ENCODE measurements at places on chromosomes 12 and 14.

DNA sequence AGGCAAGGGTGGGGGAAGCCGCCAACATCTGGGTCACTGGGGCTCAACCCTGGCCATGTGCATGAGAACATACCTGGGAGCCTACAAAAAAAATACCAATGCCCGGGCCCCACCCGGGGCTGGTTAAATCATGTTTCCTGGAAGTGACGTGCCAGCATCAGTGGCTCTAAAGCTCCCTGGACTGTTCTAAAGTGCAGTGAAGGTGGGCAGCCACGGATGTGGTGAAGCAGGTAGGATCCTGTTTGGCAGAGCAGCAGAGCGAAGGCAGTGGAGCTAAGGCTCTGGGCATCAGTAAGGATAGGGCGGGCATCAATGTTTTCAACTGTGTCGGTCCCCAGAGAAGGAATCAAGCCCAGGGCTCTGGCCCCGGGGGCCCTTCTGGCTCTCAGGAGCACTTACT lies 525 bp upstream of the GPR68 start:
- DNase-seq = no peak
- H3K4me1 ChIP-seq = no peaks in the 10 kb centered on the region
- H3K27me3 ChIP-seq = no peaks in the 10 kb centered on the region
- H3K36me3 ChIP-seq = no peaks in the 10 kb centered on the region
- H3K27ac ChIP-seq = no peak overlapping the region

DNA sequence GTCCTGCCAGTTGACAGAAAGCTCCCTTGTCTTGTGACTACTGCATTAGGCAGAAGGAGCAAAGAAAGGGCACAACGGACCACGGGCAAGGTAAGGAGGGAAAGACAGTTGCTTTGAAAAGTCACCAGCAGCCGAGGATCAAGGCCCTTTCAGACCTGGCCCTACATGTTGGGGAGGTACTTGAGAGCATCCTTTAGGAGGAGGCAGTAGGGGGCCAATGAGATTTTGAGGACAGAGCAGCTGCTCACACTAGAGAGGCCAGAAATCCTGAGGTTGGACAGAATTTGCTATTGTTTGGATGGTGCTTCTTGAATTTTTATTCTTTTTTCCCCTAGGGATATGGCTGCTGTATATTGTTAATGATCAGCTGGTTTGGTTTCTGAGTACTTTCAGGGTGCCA lies 135.5 kb upstream of the PZP start:
- H3K27ac ChIP-seq = no peak overlapping the region
- H3K27me3 ChIP-seq = no peaks in the 10 kb centered on the region
- DNase-seq = no peak
- no peaks in the 10 kb centered on the region for H3K4me1 ChIP-seq

DNA sequence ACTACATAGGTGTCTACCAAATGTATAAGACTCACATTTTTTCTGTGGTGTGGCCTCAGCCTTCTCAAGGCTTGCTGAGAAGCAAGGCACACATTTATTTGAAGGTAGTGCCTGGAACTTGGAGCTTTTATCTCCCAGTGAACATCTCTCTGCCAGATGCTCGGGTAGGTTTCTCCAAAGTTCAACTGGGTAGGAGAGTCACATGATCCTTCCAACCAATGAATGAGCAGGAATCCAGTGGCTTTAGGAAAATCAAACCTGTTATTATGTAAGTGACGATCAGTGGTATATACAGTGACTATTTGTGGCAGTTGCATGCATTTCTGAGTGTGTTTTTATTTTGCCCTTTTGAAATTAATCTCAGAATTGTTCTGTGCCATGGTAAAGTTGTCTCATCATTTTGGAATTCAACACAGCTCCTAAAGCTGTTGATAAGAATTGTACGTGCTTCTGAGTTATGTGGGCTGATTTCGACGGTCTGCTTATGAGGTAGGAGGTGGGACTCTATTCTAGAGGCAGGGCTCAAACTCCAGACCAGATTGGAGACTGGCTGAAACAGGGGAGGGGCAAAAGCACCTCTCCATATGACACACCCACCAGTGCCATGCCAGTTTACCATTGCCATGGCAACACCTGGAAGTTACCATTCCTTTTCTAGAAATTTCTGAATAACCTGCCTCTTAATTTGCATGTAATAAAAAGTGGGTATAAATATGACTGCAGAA lies 57.6 kb downstream of the EID3 start:
- no peak overlapping the region for H3K27ac ChIP-seq
- DNase-seq = peak; percentile 33
- no peak overlapping the region for H3K4me3 ChIP-seq
- no peaks in the 10 kb centered on the region for H3K4me1 ChIP-seq
- H3K27me3 ChIP-seq = no peaks in the 10 kb centered on the region
- no peaks in the 10 kb centered on the region for H3K36me3 ChIP-seq

DNA sequence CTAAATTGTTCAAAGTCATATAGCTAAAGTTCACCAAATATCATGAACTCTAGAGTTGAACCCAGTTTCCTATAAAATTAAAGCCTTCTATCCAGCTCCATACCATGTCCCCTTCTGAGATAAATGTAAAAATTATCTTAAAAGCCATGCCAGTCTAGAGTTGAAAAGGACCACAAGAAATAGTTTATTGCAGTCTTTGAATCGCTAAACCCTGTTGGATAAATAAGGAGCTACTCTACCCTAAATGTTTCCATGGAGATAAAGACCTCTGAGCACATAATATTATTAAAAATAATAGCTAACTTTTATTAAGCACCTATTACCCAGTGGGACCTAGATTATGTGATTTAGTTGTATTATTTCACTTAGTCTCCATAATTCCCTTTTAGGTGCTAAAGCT lies 227.6 kb upstream of the NOS1 start:
- H3K27ac ChIP-seq = no peak overlapping the region
- no peaks in the 10 kb centered on the region for H3K27me3 ChIP-seq
- DNase-seq = no peak

DNA sequence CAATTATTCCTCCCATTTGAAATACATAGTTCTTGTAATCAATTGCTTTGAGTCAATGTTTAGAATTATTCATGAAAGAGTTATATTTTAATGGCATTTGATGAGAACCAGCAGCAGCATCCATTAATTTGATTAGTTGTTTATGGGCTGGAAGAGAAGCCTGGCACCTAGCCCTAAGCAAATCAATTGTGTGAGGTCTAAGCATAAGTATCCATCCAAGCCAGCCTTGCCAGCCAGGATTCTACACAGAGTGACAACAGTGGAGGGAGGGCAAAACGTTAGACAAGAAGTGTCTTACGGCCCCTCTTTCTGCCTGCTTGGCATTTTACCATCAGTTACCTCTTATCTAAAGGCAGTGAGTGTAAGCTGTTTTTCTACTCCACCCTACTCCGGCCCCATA lies 478.5 kb downstream of the NELL2 start:
- no peaks in the 10 kb centered on the region for H3K4me1 ChIP-seq
- H3K4me3 ChIP-seq = no peak overlapping the region
- no peak overlapping the region for H3K27ac ChIP-seq
- no peaks in the 10 kb centered on the region for H3K27me3 ChIP-seq
- DNase-seq = no peak

- no peak overlapping the region for H3K27ac ChIP-seq
- H3K4me3 ChIP-seq = no peak overlapping the region
- no peaks in the 10 kb centered on the region for H3K27me3 ChIP-seq
Observed at GRCh38 chr12:30847259-30847658, 79.3 kb upstream of the TSPAN11 start.

- H3K27me3 ChIP-seq = no peaks in the 10 kb centered on the region
- H3K27ac ChIP-seq = no peak overlapping the region
- no peaks in the 10 kb centered on the region for H3K4me1 ChIP-seq
- no peak for DNase-seq
- H3K4me3 ChIP-seq = no peak overlapping the region
Observed at GRCh38 chr14:92475037-92475436, 38.5 kb upstream of the RIN3 start.

- DNase-seq = no peak
- H3K4me1 ChIP-seq = no peaks in the 10 kb centered on the region
- H3K36me3 ChIP-seq = no peaks in the 10 kb centered on the region
- H3K27me3 ChIP-seq = no peaks in the 10 kb centered on the region
Observed at GRCh38 chr14:30035361-30035760, 107.7 kb upstream of the PRKD1 start.

- no peak overlapping the region for H3K4me3 ChIP-seq
- no peak for DNase-seq
- H3K27ac ChIP-seq = no peak overlapping the region
- no peaks in the 10 kb centered on the region for H3K27me3 ChIP-seq
Observed at GRCh38 chr14:63276016-63276415, 42.7 kb downstream of the GPHB5 start.

GRCh38 chr14:103094406-103095209 lies at the start of gene EXOC3L4:
Gene EXOC3L4 (plus strand): TSS chr14:103094725. CDS start chr14:103100220, 5,495 bp downstream.
- no peaks in the 10 kb centered on the region for H3K27me3 ChIP-seq
- DNase-seq = no peak
- no peak within 1 kb of the TSS for H3K4me3 ChIP-seq
- no peak within 1 kb of the TSS for H3K27ac ChIP-seq

GRCh38 chr14:101833045-101833444 lies 71.5 kb downstream of the PPP2R5C start:
- no peak for DNase-seq
- no peak overlapping the region for H3K27ac ChIP-seq
- H3K4me1 ChIP-seq = no peaks in the 10 kb centered on the region
- no peaks in the 10 kb centered on the region for H3K36me3 ChIP-seq

- peaks cover 2% of the 10 kb centered on the region for H3K36me3 ChIP-seq
- no peak overlapping the region for H3K27ac ChIP-seq
- H3K4me1 ChIP-seq = no peaks in the 10 kb centered on the region
- no peak overlapping the region for H3K4me3 ChIP-seq
- no peaks in the 10 kb centered on the region for H3K27me3 ChIP-seq
Observed at GRCh38 chr12:115956659-115957058, 320.8 kb downstream of the MED13L start.

GRCh38 chr12:68403711-68404110 lies 71.5 kb upstream of the MDM1 start:
- H3K4me3 ChIP-seq = no peak overlapping the region
- H3K4me1 ChIP-seq = no peaks in the 10 kb centered on the region
- H3K27me3 ChIP-seq = no peaks in the 10 kb centered on the region
- no peaks in the 10 kb centered on the region for H3K36me3 ChIP-seq
- no peak overlapping the region for H3K27ac ChIP-seq
- no peak for DNase-seq

DNA sequence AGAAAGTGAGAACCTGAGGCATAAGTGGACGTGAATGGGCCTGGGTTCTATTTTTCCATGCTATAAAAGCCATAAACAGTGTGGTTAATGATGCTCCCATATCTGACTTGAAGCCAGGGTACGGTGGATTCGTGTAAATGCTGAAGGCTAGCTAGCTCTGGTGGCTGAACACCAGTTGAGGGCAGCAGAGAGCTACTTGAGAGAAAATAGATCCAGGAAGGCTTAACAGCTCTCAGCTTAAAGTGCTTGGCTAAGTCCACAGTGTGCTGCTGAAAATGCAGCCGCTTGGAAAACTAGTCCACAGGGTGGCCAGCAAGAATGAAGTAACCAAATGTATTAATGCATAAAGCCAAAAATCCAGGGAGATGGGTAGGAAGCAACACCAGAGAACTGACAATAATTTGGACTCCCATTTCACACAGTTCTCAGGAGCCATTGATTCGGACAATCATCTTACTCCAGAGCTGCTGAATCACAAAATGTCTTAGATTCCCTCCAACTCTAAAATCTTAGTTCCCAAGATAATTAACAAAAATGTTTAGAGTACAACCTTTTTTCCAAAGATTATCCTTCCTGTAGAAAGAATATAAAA lies 15.0 kb upstream of the FOXG1 start:
- no peak overlapping the region for H3K4me3 ChIP-seq
- no peak overlapping the region for H3K27ac ChIP-seq

- no peak overlapping the region for H3K27ac ChIP-seq
- H3K4me3 ChIP-seq = no peak overlapping the region
Observed at GRCh38 chr14:104844306-104845032, 20.6 kb upstream of the CEP170B start.

DNA sequence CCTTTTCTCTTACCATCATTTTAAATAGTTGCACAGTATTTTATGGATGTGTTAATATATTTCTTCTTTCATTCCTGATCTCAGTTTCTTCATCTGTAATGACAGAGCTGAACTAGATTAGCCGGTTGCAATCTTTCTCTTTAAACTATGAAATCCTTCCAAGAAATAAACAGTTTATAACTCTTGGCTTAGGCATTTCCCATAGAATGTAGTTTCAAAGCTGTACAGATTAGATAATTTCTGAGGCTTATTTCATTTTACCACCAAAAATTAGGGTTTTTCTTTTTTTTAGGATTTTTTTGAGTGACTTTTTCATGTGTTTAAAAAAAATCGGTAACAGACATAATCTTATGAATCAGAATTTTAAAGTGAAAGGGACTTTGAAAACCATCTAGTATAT lies 144.0 kb downstream of the RAD51B start:
- no peak for DNase-seq
- H3K27me3 ChIP-seq = no peaks in the 10 kb centered on the region
- peaks cover 2% of the 10 kb centered on the region for H3K4me1 ChIP-seq
- no peak overlapping the region for H3K4me3 ChIP-seq

DNA sequence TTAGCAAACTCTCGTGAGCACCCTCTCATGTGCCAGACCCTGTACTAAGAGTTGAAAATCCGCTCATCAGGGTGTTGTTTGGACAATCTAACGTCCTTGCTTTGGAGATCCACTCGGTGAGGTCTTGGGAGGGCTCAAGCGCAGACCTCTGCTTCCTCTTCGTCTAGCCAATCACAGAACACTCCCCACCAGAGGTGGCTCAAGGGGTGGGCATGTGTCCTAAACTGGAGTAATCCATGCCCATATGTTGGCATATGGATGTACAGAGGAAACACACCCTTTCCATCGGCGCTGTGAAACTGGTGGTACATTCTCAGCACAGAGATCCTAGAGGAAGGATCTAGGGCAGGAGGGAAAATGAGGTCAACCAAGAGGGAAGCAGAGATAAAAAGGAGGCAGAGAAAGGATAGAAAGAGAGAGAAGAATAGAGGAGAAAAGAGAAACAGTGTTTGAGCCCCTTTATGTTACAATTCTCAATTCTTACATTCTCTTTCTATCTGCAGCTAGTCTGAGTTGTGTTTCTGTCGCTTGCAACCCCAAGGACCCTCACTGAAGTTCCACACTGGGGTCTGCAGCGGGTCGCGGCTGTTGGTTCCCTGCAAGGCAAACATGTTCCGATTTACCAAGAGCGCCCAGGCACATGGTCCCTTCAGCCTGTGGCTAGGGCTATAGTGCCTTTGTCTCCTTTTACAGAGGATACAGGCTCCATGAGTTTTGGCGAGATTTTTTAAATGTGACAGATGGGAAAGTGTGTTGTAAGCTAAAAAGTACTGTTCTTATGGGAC lies 40.5 kb downstream of the DLK1 start:
- no peak overlapping the region for H3K4me3 ChIP-seq
- no peaks in the 10 kb centered on the region for H3K4me1 ChIP-seq
- no peak overlapping the region for H3K27ac ChIP-seq
- H3K36me3 ChIP-seq = no peaks in the 10 kb centered on the region

DNA sequence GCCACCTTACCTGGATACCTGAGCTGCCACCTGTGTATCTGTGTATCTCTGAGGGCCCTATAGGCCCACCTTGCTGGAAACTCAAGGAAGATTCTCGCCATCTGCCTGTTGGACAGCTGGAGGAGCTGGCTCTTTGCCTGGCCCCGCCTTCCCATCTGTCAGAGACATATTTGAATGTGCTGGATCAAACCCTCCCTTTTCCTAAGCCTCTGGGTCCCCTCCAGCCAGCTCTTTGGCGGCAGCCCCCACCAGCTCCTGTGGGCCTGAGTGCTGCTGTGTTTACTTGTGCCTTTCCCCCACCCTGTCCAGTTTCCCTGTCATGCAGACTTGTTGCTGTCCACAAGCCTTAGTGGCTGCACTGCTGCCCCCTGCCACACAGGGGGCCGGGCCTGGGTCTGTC lies 55.9 kb upstream of the SRSF5 start:
- no peaks in the 10 kb centered on the region for H3K27me3 ChIP-seq
- H3K4me3 ChIP-seq = no peak overlapping the region
- H3K36me3 ChIP-seq = no peaks in the 10 kb centered on the region
- H3K27ac ChIP-seq = no peak overlapping the region

All from mesendoderm (in vitro differentiated cells).